ENCODE measurements at places on chromosomes 4 and X. TPM values are rescaled to one million over a fixed set of nuclear protein-coding genes. Genes with fewer than 3 reads are reported as not detected.

ARHGAP36 gene
- not detected for total RNA-seq

NRK gene
- total RNA-seq, result 0.23 TPM

CITED1 gene
- not detected for total RNA-seq

HSPA4L gene
- 18.5 TPM for total RNA-seq

SMR3B gene
- total RNA-seq, result not detected

TRIML2 gene
- 0.95 TPM for total RNA-seq

BBS12 gene
- 3.0 TPM for total RNA-seq

FREM3 gene
- not detected for total RNA-seq

HNRNPDL gene
- 222 TPM for total RNA-seq
